H1 (cell line): ENCODE measurements at places on chromosomes 16 and 17.

DNA sequence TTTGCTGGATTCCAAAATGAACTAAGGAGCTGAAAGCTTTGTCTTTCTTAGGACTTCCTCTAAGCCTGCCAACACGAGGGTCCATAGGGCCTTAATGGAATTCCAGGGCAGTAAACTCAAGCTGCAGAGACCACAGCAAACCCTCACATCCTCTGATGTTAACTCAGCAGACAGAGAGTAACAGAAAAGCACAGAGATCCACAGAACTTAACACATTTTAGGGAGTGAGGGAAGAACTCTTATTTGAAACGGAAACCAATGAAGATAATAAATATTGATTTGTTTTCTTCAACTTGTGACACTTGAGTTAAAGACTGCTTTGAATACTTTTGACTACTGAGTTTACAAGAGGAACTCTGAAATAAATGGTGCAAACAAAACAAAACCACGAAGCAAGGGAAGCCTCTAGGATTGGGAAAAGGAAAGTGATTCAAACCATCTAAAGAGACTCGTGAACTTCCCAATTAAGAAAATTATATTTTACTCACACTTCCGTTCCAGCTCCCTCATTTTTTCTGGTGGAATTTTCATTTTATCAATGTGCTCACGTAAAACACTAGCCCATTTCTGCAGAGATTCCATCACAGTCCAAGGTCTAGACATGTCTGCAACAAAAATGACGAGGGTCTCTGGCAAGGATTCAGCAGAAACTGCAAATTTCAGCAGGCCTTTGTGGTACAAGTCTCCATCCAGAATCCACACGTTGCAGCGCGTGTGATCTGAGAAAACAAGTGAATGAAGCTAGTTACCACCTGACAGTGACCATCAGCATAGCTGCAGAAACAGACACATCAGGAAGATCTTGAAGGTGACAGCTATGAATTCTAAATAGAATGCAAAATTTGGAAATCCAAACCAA, 9.2 kb downstream of the DYNC1LI2 start:
- no peak for DNase-seq

- no peak for DNase-seq
Measured at GRCh38 chr16:58105631-58106030, 23.6 kb downstream of the CFAP20 start.

DNA sequence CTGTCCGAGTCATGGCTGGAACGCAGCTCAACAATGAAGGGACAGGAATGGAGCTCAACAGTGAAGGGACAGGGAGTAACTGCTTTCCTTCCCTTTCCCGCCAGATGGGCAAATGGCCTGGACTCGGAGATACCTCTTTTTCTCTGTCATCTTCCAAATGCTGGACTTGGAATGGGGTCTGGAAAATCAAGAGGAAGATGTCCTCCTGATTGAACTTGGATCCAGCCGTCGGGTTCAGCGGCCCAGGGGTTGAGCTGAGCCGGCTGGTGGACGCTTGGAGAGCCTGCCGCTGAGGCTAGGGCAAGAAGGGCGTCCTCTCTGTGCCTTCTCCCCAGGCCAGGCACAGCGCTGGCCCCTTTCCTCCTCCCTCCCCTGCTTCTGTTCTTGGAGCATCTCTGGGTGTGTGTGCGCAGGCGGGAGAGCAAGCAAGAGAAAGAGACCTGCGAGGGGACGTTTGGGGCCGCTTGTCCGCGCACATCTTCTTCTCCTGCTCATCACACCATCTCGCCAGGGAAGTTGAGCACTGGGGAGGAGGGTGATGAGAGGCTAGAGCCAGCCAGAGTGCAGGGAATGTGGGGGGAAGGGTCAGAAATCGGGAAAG, 6.6 kb downstream of the NEUROD2 start:
- DNase-seq: peak; percentile 74

- peak; percentile 84 for DNase-seq
Measured at GRCh38 chr17:81397314-81398175, 2.3 kb downstream of the BAHCC1 start.

DNA sequence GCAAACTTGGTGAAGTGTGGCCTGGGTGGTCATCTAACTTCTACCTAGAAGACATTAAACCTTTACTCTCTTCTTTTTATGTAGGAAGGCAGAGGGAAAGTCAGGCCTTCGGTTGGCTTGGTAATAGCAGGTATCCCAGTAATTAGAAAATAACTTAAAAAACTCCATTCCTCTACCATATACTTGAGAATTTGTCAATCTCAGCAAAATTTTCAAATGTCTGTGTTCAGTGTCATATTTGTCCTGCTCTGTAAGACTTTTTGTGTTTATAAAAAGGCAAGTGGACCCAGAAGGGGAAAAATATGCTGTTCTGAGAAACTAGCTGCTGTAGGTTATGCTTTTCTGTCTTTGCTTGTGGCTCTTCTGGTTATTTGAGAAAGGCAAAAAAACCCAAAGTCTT, 5.8 kb downstream of the HMOX2 start:
- DNase-seq: no peak

GRCh38 chr16:66842765-66843164, 1.4 kb upstream of the CA7 start:
- DNase-seq: no peak
